Left ventricle myocardium inferior (tissue), 1 donor: ENCODE measurements at places on chromosomes 1 and 21. TPM values are rescaled to one million over a fixed set of nuclear protein-coding genes. Genes with fewer than 3 reads are reported as not detected.

DNA sequence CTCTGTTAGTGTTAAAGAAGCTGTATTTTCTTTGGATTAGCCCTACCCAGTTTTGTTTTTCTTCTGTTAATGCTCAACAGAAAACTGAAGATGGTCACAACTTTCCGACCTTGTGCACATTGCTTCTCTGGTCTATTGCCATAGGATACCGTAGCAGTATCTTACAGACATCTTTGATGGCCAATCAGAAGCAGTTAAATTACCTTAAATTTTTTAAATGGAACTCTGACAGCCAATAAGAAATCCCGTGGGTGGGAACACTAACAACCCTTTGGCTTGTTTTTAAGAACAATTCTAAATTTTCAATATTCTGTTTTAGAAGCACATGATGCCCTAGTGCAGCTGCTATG, 17.2 kb downstream of the NFYC start:
- H3K27ac ChIP-seq: peak overlapping the region; percentile 93
- no peak for DNase-seq
- H3K27me3 ChIP-seq: no peaks in the 10 kb centered on the region
- H3K4me1 ChIP-seq: peaks cover 77% of the 10 kb centered on the region
- peak overlapping the region; percentile 71 for H3K4me3 ChIP-seq

- no peak overlapping the region for H3K27ac ChIP-seq
- H3K4me3 ChIP-seq: no peak overlapping the region
- no peak for DNase-seq
- H3K4me1 ChIP-seq: no peaks in the 10 kb centered on the region
- H3K27me3 ChIP-seq: no peaks in the 10 kb centered on the region
- no peaks in the 10 kb centered on the region for H3K36me3 ChIP-seq
These were observed 5.8 kb downstream of the HMCN1 start for GRCh38 chr1:185739967-185740366.

GRCh38 chr1:109634292-109634691, 14.7 kb downstream of the AMPD2 start:
- H3K27me3 ChIP-seq: no peaks in the 10 kb centered on the region
- H3K4me3 ChIP-seq: no peak overlapping the region
- H3K36me3 ChIP-seq: peaks cover 20% of the 10 kb centered on the region
- no peak overlapping the region for H3K27ac ChIP-seq
- peaks cover 32% of the 10 kb centered on the region for H3K4me1 ChIP-seq
- DNase-seq: no peak

Gene PYHIN1
- total RNA-seq: 0.11 TPM

DNA sequence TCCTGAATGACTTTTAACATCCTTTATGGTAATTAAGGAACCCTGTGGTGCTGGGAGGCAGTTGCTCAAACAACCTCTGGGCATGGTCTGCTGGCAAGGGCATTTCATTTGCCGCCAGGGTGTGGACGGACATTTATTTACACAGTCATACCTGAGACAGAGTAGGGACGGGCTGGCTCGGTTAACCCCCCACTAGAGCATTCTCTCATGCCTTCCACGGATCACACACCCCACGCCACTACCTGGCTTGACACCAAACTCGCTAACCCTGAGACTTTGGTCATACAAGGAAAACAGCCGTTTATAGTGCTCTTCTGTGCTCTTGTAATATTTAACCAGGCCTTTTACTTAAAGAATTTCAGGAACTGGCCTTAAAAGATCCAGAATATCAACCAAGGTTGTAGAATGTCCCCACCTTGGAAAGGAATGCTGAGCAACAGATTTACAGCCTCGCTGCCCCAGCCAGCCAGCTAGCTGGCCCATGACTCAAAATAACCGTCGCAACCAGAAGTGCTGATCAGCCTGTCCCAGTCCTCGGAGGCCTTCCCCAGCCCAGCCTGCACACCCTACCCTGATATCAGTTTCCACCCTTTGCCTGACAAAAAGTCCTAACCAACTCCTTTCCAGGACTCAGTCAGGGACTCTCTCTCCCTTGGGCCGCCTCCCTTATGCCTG, 6.5 kb upstream of the PDXK start:
- no peak overlapping the region for H3K4me3 ChIP-seq
- no peaks in the 10 kb centered on the region for H3K4me1 ChIP-seq
- H3K36me3 ChIP-seq: no peaks in the 10 kb centered on the region
- no peak for DNase-seq
- H3K27ac ChIP-seq: no peak overlapping the region
- no peaks in the 10 kb centered on the region for H3K27me3 ChIP-seq

GRCh38 chr1:236065509-236066005, 667 bp upstream of the NID1 start:
- no peak for DNase-seq
- H3K4me3 ChIP-seq: peak overlapping the region; percentile 92
- peaks cover 81% of the 10 kb centered on the region for H3K4me1 ChIP-seq
- peak overlapping the region; percentile 98 for H3K27ac ChIP-seq
- H3K27me3 ChIP-seq: no peaks in the 10 kb centered on the region
